ENCODE measurements at places on chromosomes 7 and 10.

DNA sequence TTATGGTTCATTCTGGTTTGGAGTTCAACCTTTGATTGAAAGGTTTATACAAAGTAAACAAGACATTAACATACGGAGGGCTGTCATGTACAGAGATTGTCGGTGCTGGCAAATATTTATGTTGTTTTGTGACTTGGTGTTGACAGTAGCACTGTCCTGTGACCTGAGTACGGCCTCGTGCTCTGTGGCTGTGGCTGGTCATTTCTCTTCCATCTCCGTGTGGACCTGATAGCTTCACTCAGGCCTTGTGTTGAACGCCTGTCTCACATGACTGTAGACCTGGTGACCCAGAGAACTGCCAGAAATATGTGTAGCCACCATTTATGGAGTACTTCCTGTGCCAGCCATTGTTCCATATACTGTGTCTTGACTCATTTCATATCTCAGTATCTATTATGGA is 311.6 kb downstream of the CCDC3 start:
- no peak for DNase-seq

GRCh38 chr10:17061418-17061817 is 68.2 kb downstream of the CUBN start:
- DNase-seq, result no peak

DNA sequence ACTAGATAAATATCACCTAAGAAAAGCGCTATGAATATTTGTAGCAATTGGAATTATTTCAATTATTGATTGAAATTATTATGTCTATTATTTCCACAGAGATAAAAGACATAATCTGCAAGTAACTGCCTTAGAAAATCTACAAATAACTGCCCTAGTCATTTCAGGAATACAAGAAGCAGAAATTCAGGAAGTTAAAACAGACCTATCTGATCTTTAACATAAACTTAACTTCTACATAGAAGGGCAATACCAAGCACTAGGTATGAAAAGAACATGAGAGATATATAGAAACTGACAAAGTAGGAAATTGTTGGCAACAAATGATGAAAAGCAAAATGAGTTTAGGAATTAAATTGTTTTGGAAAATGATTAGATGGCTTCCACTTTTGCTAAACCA is 31.8 kb upstream of the AKR1B10 start:
- DNase-seq, result no peak

DNA sequence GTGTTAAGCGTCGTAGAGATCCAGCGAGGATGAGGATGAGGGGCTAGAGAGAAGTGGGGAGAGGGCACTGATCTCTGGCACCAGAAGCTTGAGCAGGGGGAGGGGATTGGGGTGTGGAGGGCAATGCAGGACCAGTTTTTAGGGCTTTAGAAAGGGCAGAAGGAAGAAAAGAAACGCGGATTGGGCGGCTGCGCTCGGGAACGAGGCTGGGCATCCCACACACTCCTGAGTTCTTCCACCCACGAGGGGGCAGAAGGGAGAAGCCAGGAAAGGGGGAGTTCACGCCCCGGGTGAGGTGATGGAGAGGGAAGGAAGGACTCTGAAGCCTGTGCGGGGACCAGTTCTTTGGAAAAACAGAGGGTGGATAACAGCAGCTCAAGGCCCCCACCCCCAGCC is 6.1 kb upstream of the VGF start:
- no peak for DNase-seq

- DNase-seq, result no peak
Measured at GRCh38 chr7:41328544-41328943, 374.3 kb downstream of the INHBA start.

DNA sequence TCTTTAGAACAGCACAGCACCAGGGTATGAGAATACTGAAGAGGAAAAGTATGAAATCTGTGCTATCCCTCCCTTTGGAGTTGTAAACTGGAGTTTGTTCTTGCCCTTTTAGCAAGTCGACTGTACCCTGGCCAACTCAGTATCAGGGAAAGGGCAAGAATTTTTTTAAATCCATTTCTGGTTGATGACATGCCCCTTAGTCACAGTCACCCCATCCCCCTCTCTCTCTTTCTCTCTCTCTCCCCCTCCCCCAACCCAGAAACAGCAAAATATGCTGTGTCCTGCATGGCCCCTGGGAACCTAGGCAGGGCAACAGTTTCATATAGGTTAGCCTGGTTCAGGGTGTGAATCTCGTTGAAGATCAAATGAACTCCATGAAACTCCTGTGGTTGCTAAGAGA is 177.7 kb upstream of the ADO start:
- no peak for DNase-seq

- peak; percentile 93 for DNase-seq
Measured at GRCh38 chr7:4791738-4792536, 16.5 kb downstream of the AP5Z1 start.

DNA sequence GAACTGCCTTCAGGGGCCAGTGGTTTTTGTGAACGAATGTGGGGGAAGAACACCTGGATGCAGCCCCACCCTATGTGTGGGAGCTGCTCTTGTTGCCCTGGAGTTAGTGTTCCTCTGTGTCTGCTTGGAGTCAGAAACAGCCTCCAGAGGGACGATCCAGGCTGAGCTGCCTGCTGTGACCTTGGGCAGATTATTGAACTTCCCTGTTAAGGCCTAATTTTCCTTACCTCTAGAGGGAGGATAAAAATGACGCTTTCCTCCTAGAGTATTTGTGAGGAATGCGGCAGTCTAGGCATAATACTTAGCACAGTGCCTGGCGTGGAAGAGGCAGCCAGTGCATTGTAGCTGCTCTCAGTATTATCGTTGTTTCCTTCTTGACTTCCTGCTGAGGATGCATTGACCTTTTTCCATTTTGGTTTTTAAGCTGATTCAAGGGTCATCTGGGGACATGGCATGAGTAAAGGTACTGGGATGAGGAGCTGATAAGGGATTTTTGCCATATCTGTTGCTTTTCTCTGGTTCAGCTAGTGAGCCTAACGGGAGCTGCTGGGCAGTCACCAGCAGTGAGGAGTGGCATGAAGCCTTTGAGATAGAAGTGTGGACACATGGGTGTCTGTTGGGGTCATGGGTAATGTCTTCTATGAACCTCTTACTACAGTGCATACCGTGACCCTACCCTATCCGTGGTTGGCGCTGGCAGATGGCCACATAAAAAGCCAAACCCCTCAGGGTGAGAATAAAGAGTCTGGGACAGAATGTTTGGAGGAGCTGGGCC is 6.4 kb downstream of the ZFYVE27 start:
- DNase-seq, result no peak

GRCh38 chr7:106326594-106327537 is 42.1 kb upstream of the NAMPT start:
- DNase-seq, result no peak

DNA sequence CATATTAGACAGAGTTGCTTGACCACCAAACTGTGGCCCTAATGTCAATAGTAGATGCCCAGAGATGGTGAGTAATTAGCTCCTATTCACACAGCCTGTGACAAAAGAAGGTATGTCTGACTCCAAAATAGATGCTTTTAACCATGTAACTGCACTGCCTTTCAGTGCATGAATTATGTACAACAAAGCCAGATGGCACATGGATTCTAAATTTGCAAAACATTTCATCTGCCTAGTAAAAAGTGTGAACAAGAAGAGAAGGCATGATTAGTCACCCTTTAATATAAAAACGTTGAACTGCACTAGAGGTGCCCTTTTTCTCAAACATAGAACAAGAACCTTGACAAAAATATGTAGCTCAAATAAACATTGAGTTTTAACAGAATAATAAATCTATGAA is 35.5 kb upstream of the PTPRZ1 start:
- DNase-seq, result no peak

DNA sequence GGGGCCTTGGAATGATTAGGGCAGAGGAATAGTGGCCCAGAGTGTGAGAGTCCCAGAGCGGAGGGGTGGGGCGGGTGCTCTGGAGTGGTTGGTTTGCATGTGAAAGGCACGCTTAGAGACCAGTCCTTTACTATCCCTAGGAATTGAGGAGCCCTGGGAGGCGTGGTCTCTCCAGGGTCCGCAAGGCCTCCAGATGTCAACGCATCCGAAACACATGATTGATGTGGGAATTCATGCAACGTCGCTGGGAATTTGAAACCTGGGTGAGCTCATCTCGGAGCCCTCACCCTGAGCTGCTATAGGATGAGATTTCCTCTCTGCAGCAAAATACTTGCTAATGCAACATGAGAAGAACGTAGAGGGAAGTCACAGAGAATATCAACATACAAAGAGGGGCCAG is 51.2 kb downstream of the NPTX2 start:
- no peak for DNase-seq

DNA sequence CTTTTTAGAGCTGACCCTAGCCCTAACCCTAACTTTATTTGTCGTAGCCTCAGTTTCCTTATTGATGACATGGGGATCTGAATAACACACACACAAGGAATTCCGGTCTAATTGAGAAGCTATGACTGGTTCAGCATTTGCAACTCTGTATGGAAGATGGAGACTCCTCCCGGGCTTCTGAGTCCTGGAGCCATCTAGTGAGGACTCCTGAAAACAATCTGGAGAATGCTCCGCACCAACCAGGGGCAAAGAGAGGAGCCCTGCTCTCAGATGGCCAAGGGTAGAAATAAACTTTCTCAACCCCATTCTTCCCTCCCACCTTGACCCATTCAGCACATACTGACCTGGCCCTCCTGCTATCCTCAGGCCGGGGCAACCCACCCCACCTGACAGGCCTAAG is 26.4 kb downstream of the MBL2 start:
- no peak for DNase-seq

- no peak for DNase-seq
Measured at GRCh38 chr10:42983591-42983990, 93.3 kb upstream of the RET start.

- no peak for DNase-seq
Measured at GRCh38 chr10:102800611-102801335, 36.4 kb downstream of the CYP17A1 start.

GRCh38 chr10:93516006-93516380 is 19.6 kb downstream of the CEP55 start:
- DNase-seq, result no peak

GRCh38 chr7:108146070-108146842 is 16.1 kb upstream of the LAMB4 start:
- DNase-seq, result peak; percentile 46

DNA sequence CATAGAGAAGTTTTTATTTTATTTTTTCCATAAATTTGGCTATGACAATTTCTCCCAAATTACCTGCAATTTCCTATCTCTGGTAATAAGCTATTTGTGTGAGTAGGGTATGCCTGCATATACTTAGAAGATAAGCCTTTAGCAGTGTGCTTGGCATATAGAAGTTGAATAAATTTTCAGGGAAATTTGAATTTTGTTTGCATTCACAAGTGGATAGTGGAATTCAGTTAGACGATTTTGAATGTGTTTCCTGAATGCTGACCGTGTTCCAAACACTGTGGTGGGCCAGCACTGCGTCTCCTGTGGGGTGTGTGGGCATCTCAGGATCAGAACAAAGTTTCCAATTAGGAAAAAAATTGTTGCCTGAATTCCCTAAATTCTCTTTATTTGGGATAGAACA is 99.3 kb downstream of the PPP1R17 start:
- DNase-seq, result no peak

DNA sequence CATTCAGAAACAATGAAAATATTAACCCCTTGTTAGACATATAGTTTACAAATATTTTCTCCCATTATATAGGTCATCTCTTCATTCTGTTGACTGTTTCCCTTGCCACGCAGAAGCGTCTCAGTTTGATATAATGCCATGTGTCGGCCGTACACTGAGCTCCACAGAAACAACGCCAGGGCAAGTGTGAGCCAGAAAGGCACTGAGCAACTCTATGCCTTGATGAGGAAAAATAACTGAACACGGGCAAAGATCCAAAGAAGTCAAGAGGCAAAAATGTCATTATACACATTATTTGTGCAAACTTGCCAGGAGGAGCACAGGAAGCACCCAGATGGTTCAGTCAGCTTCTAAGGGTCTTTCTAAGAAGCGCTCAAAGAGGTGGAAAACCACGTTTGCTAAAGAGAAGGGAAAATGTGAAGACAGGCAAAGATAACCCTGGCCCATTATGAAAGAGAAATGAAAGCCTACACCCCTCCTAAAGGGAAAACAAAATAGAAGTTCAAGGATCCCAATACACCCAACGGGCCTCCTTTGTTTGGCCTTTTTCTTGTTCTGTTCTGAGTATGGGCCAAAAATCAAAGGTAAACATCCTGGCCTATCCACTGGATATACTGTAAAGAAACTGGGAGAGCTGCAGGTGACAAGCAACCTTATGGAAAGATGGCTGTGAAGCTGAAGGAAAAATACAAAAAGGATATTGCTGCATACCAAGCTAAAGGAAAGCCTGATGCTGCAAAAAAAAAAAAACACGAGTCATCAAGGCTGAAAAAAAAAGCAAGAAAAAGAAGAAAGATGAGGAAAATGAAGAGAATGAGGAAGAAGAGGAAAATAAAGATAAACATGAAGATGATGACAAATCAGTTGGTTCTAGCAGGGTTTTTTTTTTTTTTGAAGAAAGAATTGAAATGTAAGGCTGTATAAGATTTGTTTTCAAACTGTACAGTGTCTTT is 15.5 kb downstream of the ARHGAP12 start:
- DNase-seq, result no peak

DNA sequence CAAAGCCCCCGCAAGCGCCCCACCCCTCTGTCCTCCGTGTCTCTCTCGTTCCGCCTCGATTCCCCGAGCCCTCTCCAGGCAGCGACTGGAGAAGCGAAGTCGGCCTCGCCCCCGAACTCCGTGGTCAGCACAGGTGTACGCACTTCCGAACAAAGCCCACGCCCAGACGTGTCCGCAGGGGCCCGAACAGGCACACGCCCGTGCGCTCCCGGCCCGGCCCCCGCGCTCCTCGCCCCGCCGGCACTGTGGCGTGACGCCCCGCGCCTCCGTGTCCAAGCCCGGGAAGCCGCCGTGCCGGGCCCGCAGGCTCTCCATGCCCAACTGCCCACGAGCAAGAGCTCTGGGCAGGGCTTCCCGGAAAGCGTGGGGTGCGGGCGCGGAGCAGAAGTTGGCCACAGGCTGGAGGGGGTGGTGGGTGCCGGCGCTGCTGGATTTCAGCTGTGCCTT is 662 bp downstream of the NRCAM start:
- DNase-seq, result peak; percentile 58

DNA sequence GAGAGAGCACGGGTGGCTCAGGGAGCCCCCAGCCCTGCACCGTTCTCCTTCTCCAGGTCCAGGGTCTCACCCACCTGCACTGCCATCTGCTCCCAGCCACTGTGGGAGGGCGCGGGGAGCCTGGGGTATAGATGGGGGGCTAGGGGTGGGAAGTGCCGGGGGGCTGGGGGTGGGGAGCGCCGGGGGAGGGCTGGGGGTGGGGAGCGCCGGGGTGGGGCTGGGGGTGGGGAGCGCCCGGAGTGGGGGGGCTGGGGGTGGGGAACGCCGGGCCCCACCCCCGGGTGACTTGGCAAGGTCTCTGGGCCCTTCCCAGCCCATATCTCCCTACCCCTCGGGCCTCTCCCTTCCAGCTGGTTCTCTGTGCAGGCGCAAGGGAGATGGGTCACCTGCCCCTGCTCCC is at the start of gene GRIFIN:
TSS of gene GRIFIN (minus strand) at position 101 of the 400 bp plus-strand sequence. CDS start at position 86, 15 bp downstream.
- no peak for DNase-seq

DNA sequence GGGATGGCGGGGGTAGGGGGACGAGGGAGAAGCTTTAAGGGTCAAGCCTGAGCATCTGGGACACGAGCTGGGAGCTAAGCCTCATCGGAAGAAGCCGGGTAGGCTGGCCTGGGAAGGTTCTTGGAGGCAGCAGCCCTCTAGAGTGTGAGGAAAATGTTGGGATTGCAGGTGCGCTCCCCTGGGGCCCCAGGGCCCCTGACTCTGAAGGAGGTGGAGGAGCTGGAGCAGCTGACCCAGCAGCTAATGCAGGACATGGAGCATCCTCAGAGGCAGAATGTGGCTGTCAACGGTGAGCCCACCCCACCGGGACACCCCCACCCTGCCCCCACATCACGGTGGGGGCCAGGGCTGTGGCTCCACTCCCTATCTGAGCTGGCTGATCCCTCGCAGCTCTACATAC is 6.9 kb downstream of the ZYX start:
- no peak for DNase-seq

- DNase-seq, result no peak
Measured at GRCh38 chr10:67140641-67141040, 214.8 kb downstream of the LRRTM3 start.

Measured in GM20000 (cell line).